NCI-H1930 (cell line): ENCODE measurements at places on chromosomes 4 and X.
A peak's percentile ranks its signal among the peaks of the same experiment; 100 is the strongest.

DNA sequence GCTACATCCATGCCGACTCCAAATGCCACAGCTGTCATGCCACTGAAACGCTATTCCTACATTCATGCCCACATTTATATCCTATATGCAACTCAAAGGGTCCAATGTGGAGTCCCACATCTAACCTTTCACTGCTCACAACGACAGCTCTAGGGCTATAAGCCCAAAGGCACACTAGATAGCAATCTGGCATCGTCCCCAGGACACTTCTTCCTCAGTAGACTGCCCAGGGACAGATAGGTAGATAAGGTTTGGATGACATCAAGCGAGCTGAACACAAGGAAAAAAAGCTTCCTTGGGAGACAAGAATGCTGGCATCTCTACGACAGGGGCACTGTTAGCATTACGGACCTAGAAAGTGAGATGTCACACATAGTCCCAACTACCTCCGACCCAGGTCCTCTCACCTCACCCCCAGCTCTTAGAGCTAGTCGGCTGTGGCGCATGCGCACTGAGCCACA is 685 bp downstream of the RAB9B start:
- peak; percentile 73 for DNase-seq

DNA sequence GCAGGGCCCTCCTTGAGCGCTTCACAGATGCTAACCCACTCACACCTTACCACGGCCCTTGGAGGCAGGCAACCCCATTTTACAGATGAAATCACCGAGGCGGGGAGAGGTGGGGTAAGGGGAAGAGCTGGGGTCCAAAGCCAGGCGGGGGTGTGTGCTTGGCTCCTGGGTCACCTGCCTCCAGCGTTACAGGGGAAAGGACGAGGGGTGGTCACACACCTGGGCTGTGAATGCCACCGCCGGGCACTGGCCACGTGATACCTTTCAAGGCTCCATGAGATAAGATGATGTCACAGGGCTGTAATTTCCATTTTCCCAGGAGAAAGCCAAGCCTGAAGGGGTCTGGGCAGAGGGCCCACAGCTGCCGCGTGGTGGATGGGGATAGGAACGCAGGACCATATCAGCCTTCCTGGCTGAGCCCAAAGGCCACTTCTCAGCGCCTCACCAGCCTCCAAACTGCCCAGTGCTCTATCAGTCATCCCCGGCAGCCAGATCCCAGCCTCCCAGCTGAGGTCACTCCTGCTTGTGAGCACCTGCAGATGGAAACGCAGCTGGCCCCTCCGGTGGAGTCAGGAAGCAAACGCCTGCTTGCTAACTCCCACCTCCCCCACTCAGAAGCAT is 62.4 kb upstream of the CRMP1 start:
- DNase-seq, result peak; percentile 2

DNA sequence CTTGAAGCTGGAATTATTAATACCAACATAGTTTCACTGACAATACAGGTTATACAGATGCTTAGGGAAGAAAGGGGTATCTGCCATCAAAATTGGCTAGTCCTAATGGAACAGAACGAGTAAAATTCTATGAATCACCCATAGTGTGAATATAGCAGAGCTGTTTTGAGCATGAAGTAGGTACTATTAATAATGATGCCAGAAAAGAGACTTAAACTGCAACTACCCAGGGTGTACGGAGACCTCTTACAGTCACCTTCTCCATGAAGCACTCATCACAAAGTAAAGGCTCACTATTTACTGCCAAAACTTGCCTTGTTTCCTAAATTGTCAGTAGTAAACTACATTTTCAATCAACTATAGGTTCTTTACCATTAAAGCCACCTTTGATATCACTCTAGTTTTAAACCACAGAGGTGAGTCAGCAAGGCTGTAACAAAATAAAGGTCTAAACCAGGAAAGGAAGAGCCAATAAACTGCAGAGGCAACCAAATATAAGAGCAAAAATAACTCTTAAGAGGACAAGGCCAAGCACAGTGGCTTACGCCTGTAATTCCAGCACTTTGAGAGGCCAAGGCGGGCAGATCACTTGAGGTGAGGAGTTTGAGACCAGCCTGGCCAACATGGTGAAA is 114.4 kb downstream of the FRYL start:
- DNase-seq, result no peak

DNA sequence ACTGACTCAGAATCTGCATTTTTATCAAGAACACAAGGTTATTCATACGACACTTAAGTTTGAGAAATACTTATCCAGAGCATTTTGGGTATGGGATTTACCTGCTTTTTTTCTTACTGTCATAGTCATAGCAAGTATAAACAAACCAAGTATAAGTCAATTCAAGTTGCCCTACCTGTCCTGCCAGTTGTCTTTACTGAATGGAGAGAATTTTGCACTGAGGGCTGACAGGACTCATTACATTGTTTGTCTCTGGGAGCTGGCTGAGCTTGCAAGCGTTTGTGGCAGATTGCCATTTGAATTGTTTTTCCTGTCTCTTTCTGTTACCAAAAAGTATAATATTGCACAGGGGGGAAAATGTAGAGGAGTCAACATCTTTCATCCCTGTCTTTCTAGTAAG is 278.9 kb upstream of the MAGEC2 start:
- DNase-seq, result no peak

- no peak for DNase-seq
These were observed 92.9 kb upstream of the TNIP3 start for GRCh38 chr4:121256887-121257466.

DNA sequence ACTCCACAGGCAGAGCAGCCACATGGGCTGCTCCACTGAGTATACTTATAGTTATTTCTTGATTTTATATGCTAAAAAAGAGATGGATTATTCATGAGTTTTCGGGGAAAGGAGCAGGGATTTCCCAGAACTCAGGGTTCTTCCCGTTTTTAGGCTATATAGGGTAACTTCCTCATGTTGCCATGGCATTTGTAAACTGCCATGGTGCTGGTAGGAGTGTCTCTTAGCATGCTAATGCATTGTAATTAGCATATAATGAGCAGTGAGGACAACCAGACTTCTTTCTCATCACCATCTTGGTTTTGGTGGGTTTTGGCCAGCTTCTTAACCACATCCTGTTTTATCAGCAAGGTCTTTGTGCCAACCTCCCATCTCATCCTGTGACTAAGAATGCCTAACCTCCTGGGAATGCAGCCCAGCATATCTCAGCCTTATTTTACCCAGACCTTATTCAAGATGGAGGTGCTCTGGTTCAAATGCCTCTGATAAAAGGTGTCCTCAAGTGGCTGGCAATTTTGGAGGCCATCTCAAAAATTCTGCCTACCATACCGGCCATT is 213.0 kb upstream of the VEGFC start:
- DNase-seq, result no peak

DNA sequence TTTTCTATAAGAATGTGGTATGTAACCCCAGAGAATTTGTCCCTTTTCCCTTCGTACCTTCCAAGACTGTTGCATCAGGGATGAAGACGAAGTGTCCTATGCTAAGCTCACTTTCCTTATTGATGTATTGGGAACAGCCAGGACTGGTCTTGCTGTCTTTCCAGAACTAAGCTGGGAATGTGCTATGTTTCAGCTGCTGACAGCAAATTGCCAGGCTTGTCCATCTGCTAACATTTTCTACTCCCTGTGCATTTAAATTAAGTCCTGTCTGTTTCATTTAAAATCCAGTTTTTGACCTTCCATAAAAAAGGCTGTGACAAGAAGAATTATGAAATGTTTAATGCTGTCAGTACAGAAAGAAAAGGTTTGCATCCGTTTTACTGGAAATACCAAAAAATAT is 87.9 kb downstream of the ATP10D start:
- no peak for DNase-seq
